Fibroblast of gingiva (primary cell): ENCODE measurements at places on chromosomes 2 and 18.
A peak's percentile ranks its signal among the peaks of the same experiment; 100 is the strongest.

GRCh38 chr2:36322108-36322507, 33.5 kb upstream of the CRIM1 start:
- DNase-seq, result peak; percentile 45

DNA sequence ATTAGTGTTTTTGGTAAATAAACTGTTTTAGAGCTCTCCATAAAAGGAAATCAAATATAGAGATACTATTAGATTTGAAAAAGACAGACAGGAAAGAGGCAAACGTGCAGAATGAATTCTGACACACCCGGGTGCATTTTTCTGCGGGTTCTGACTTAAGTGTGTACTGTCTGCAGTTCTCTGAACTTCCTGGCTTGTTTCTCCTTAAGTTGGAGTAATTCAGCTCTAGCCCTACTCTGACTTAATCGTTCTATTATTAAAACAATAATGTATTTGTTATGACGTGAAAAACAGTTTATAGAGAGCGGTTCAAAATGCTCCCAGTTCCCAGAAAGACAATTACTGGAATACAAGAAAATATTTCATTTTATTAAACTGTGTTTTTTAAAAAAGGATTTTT, 305.9 kb downstream of the ARHGAP15 start:
- DNase-seq, result no peak

GRCh38 chr18:28771849-28772248, 594.9 kb upstream of the CDH2 start:
- DNase-seq, result peak; percentile 30

DNA sequence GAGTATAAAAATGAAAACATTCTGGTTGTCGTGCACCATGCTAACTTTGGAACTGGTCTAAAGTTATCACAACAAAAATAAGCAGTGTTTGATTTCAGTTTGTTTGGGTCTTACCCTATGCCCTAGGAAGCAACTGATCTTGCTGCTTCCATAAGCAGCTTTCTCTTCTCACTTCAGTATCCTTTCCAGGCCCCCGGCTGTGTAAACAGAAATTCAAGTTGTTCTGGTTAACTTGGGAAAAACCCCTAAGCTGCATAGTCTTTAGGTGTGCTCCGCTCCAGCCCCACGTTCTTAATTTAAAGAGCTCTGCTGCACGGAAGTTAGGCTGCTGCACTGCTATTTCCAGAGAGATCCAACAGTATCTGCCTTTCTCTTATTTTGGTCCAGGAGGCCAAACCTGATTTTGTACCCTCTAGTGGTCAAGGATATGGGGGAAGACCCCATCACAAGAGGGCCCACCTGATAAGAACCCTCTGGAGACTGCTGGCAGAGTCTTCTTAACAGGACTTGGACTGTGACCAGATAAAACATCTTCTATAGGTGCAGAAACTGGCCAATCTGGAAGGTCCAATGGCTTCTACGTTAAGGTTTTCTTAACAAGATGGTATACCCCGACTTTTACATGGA, 69.1 kb downstream of the FEZ2 start:
- no peak for DNase-seq

GRCh38 chr18:51154431-51155063, 42.9 kb downstream of the MEX3C start:
- no peak for DNase-seq

DNA sequence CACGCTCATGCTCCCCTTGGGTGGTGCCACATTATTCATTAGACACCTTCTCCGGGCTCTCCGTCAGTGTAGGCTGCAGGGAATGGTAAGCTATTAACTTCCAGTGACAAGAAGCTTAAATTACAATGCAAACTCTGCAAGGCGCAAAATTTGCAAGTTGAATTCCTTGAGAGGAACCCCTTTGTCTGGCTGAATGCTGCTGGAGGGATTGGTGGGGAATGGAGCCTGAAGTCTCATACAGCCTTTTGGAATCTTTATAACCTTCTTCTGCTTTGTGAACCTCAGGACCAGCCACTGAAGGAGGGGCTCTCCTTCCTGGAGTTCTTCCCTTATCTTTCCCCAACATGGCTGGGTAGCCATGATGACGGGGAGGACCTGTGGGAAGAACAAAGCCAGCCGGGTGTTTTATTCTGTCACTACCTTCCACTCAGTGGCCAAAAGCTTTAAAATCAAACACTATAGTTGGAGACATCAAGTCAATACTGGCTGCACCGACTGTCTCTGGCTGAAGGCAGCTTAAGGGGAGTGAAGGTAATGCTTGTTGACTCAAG, 220.9 kb upstream of the EPHA4 start:
- DNase-seq, result no peak

GRCh38 chr18:38496222-38496793, 930.7 kb upstream of the CELF4 start:
- DNase-seq, result no peak

- DNase-seq, result no peak
Observed at GRCh38 chr2:188406414-188406813, 114.7 kb downstream of the GULP1 start.

DNA sequence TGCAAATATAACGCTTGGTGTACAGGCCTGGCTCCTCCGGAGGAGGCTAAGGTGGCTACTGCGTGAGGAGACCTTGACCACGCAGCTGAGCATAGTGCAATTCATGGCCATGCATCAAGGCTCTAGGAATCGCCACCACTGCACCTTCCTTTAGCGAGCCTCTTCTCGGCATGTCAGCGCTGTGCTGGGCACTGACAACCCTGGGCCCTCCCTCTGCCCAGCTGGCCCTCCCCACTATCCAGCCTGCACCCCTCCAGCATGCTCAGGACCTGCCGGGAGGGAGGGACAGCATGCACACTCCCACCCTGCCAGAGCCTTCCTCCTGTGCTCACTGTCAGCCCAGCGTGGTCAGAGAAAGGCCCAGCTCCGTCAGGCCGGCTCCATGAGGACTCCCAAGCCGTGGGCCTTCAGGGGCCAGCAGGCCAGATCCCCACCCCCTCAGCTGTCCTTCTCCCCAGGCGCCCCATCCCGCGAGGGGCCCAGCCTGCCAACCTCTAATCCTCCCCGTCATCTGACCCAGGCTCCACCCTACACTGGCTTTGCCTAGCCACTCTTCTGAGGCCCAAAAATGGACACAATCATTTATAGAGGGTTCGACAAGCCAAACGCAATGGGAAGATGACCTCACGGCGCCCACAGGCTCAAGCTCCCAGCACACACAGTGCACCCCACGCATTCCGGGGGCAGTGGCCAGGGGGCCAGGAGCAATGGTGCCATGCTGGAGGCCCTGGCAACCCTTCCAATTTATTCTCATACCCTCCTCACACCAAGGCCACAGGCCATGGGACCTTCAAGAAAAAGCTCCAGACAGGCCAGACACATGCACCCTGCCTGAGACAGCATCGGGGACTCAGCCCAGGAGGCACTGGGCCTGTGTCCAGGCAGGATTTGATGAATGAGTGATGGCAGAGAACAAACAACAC, 3.5 kb downstream of the BIN1 start:
- no peak for DNase-seq

GRCh38 chr2:162056796-162057399, 17.1 kb downstream of the DPP4 start:
- DNase-seq, result no peak

DNA sequence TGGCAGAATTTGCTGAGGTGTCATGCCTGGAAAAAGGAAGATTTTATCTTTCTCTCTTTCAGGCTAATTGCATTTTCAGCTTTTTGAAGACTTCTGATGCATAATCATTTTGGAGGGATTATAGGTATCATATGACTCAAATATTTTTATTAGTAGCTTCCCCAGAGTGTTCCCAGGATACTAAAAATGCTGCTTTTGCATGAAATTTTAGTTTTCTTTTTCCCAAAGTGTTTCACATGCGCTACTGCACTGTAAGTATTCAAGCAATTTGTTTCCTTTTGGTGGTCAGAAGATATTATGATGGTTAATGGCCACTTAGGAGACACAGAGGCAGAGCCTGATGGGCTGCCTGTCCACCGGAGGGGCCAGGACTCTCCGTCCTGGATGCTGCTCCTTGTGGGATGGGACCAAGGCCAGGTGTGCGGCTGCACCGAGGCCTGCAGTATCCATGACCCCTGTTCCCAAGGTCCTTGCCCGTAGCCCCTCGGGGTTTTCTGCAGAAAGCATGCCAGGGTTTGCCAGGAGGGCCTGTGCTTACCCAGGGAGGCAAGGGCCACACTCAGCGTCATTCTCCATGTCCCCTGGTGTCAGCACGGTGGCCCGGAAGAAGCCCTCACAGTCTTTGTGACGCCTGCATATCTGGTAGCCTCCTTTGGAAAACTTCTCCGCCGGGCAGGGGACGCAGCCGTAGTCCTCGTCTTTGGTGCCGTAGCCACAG, 60.2 kb downstream of the EDAR start:
- no peak for DNase-seq

GRCh38 chr2:55885127-55885943, 38.2 kb downstream of the EFEMP1 start:
- peak; percentile 85 for DNase-seq

DNA sequence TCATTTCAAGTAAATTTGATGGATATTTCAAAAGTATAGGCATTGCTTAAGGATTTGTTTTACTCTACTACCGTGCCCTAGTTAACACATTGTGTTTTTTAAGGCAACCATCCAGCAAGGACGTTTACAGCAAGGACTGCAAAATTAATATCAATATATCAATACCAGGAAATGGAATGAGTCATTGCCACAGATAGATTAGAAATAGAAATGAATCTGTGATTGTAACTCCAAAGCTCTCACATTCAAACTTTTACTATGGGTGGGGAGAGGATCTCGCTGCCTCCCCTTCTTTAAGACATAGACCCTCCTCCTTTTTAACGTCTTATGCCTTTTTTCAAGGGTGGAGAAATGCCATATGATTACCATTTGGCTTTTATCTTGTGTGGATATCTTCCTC, 3.8 kb downstream of the CD28 start:
- no peak for DNase-seq

DNA sequence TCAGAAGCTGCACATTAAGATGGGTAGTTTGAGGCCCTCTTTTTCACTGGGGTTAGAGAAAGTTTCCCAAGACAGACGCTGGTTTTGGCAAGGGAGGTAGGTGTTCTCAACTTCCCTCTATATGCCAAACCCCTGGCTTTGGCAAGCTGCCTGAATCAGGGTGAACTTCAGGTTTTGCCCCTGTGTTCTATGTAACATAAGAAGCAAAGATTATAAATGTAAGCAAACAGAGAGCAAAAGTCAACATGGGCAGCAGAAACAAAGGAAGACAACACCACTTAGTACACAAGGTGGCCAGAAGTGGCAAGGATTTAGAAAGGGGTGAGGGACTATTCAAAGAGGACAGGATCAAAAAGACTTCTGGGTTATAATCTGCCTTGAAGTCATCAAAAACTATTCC, 70.5 kb upstream of the TFCP2L1 start:
- DNase-seq, result peak; percentile 30

- no peak for DNase-seq
Observed at GRCh38 chr2:197704434-197705120, 592 bp upstream of the MARS2 start.

DNA sequence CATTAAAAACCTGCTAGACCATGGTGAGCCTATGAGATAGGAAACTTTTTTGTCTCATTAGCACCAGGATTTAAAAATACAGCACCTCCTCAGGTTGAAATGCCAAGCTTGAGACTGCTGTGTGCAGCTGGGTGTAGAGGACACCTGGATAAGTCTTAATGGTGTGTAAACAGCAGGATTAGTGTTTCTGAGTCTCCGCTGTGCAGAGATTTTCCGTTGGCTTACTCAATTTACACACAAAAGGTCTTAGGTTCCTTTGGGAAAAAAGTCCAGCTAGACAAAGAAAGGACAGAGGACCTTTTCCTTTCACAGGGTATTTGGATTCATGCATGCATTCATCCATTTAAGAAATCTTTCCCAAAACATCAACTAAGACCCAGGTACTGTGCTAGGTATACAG, 168.1 kb downstream of the NRXN1 start:
- no peak for DNase-seq

DNA sequence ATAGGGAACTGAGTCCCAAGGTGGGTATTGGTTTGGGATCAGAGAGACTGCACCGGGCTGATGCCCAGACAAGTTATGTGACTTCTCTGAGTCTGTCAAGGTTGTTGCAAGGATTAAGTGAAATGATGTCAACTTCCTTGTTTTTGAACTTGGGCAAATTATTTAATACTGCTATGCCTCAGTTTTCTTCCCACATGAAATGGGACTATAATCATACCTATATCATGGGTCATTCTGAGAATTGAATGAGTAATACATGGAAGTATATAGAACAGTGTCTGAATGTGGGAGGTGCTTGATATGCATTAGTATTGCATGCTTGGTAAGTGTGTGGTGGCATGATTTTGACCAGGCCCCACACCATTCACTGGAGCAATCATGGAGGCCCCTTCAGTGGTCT, 99.0 kb downstream of the PRKCE start:
- DNase-seq, result no peak

- no peak for DNase-seq
Observed at GRCh38 chr2:122545821-122546220, 790.4 kb downstream of the TSN start.

GRCh38 chr2:149540138-149540537, 47.4 kb downstream of the MMADHC start:
- no peak for DNase-seq

GRCh38 chr2:56185101-56185581, 1.4 kb downstream of the CCDC85A start:
- DNase-seq, result no peak

DNA sequence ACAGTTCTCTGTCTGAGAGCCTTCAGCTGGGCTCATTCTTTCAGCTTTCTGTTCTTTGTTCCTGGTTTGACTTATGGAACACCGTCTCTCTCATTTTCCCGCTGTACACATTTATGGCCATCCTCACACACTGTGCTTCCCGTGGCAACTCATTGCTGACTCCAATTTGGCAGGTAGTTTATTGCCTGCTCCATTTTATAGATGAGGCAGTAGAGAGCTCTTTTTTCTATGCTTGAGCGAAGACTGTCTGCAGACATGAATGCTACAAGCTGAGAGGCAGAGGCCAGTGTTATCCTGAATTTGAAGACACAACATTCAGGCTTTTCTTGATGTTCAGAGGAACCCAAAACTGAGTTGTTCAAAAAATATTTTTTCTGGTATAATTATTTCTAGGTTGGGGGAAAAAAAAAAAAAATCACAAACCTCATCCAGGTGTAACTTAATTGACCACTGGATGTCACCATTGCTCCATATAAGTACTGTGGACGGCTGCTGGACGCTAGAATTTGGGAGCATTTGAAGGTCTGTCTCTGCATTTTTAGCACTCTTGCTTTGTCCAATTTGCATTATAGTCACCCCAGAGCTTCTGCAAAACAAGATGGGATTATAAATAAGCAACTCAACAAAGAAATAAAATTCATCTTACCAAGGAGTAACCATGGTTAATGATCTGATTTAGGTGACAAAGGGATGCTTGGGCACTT, 83.5 kb downstream of the HRH4 start:
- DNase-seq, result no peak

- no peak for DNase-seq
Observed at GRCh38 chr2:70374616-70375015, 72.7 kb upstream of the FAM136A start.

DNA sequence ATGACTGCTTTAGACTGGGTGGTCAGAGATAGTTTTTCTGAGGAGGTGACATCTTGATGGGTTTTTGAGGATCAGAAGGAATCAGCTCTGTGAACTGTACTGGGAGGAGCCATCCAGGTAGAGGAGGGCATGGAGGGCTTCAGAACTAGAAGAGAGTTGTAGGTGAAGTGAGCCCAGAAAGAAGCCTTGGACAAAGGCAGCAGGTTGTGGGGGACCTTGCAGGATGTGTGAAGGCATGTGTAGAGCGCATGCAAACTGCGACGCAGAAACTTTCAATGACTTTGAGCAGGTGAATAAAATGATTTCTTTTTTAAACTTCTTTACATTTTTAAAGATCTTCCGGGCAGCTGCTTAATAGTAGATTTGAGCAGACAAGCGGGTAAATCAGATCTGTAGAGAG, 83.9 kb upstream of the SIX2 start:
- DNase-seq, result no peak
